ENCODE measurements at places on chromosomes 11 and 22. TPM values are rescaled to one million over a fixed set of nuclear protein-coding genes. Genes with fewer than 3 reads are reported as not detected.

Gene IGLL5
- total RNA-seq = not detected

Gene SPDYC
- not detected for total RNA-seq

Gene IL17REL
- not detected for total RNA-seq

Gene OR52I2
- total RNA-seq = not detected

Gene YAP1
- 81.4 TPM for total RNA-seq

Gene ZNF280B
- total RNA-seq = 1.3 TPM

Gene FAM227A
- total RNA-seq = 0.98 TPM

Gene CHRM4
- not detected for total RNA-seq

Gene TMPRSS4
- total RNA-seq = 60.5 TPM

Gene P2RX3
- total RNA-seq = not detected

Gene PES1
- 92.4 TPM for total RNA-seq
